ENCODE measurements at places on chromosomes 2 and 18. TPM values are rescaled to one million over a fixed set of nuclear protein-coding genes. Genes with fewer than 3 reads are reported as not detected.

PLEKHA3 gene
- 27.6 TPM for polyA plus RNA-seq

UCN gene
- polyA plus RNA-seq, result 2.0 TPM

HJURP gene
- polyA plus RNA-seq, result 16.3 TPM

ACTR3 gene
- 152 TPM for polyA plus RNA-seq

MLPH gene
- polyA plus RNA-seq, result 6.8 TPM

DTNB gene
- polyA plus RNA-seq, result 30.6 TPM

Data from left lung (tissue), 14 donors.